Activated naive CD4-positive, alpha-beta T cell (primary cell): ENCODE measurements at places on chromosomes 3 and 15.

- no peak for DNase-seq
Measured at GRCh38 chr3:29297998-29298397, 17.1 kb downstream of the RBMS3 start.

DNA sequence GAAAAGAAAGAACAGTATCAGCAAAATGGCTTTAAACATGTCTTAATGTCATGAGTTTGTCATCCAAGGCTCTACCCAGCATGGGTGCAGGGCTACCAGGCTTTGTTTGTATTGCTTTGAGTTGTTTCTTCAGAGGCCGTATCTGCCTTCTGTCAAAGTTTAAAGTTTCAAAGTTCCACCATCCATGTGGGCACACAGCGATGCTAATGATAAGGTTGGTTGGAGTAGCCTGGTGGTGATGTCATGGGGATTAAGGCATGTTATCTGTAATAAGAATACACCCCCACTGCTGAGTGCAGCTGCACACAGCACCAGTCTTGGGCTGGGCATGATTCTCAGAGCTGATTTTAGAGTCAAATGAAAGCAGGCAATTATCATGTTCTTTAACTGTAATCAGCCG is 72.0 kb upstream of the LRTM1 start:
- no peak for DNase-seq

DNA sequence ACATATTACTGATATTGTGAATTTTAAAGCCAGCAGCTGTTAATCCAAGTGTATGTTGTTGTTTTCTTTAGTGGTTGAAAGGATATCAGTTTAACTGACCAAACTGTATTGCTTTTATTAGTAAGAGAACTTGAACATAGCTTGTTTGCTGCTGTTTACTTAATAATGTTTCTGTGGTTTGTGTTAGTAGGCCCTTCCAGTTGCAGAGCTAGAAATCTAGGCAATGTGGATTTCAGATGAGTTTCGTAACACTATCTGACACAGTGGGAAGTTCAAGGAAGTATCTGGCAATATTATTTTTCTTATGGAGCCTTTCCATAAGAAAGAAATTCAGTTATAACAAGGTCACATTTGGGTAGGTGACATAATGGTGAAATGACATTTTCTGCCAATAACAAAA is 18.5 kb downstream of the ZNF609 start:
- no peak for DNase-seq

GRCh38 chr3:58900386-58900785 is 149.4 kb downstream of the CFAP20DC start:
- no peak for DNase-seq

GRCh38 chr3:183896184-183896583 is 11.5 kb upstream of the PARL start:
- no peak for DNase-seq

GRCh38 chr15:61411902-61412510 is 182.9 kb upstream of the RORA start:
- DNase-seq, result no peak

DNA sequence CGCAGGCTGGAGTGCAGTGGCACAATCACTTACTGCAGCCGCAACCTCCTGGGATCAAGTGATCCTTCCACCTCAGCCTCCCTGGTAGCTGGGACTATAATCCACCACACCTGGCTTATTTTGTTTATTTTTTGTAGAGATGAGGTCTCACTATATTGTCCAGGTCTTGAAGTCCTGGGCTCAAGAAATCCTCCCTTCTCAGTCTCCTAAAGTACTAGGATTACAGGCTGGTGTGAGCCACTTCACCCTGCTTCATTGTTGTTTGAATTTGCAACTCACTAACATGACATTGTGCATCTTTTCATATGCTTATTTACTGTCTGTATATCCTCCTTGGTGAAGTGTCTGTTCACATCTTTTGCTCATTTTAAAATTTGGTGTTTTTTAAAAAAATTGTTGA is 10.1 kb downstream of the PARP15 start:
- DNase-seq, result no peak
